Ovary (tissue), 10 donors: ENCODE measurements at places on chromosomes 5 and 9. TPM values are rescaled to one million over a fixed set of nuclear protein-coding genes. Genes with fewer than 3 reads are reported as not detected.

PAEP gene
- 0.57 TPM for polyA plus RNA-seq

SHB gene
- polyA plus RNA-seq: 3.5 TPM

ABLIM3 gene
- polyA plus RNA-seq: 26.4 TPM

PDE6A gene
- polyA plus RNA-seq: 0.25 TPM

NR6A1 gene
- polyA plus RNA-seq: 1.5 TPM

POLR3G gene
- polyA plus RNA-seq: 1.8 TPM

SPAAR gene
- 2.3 TPM for polyA plus RNA-seq

SLC46A2 gene
- polyA plus RNA-seq: 1.2 TPM

SEMA6A gene
- 26.3 TPM for polyA plus RNA-seq

TLE1 gene
- polyA plus RNA-seq: 28.8 TPM

CSNK1A1 gene
- polyA plus RNA-seq: 64.1 TPM

DPYSL3 gene
- 606 TPM for polyA plus RNA-seq

PFN3 gene
- not detected for polyA plus RNA-seq

LRRC19 gene
- not detected for polyA plus RNA-seq

TPRN gene
- polyA plus RNA-seq: 8.6 TPM

PCA3 gene
- not detected for polyA plus RNA-seq

CHSY3 gene
- polyA plus RNA-seq: 5.5 TPM

SPATA31D4 gene
- polyA plus RNA-seq: not detected

SPINK6 gene
- polyA plus RNA-seq: not detected

SMIM33 gene
- polyA plus RNA-seq: not detected

BSPRY gene
- 0.11 TPM for polyA plus RNA-seq

SGCD gene
- polyA plus RNA-seq: 14.8 TPM

HSPB3 gene
- polyA plus RNA-seq: 3.8 TPM

OSMR gene
- polyA plus RNA-seq: 47.9 TPM

IL31RA gene
- 0.42 TPM for polyA plus RNA-seq

PCDHA12 gene
- polyA plus RNA-seq: 0.20 TPM

WWC1 gene
- 1.5 TPM for polyA plus RNA-seq

SLIT3 gene
- 10.3 TPM for polyA plus RNA-seq

TPM2 gene
- 526 TPM for polyA plus RNA-seq

POU5F2 gene
- polyA plus RNA-seq: 0.23 TPM

PLPPR1 gene
- polyA plus RNA-seq: not detected

BHMT2 gene
- 18.4 TPM for polyA plus RNA-seq

GMCL2 gene
- not detected for polyA plus RNA-seq

ADRB2 gene
- 2.0 TPM for polyA plus RNA-seq

SNX24 gene
- polyA plus RNA-seq: 13.2 TPM

ARHGEF28 gene
- 34.0 TPM for polyA plus RNA-seq

TNIP1 gene
- 57.6 TPM for polyA plus RNA-seq

CSF1R gene
- polyA plus RNA-seq: 8.1 TPM

PPP3R2 gene
- polyA plus RNA-seq: not detected

TEX53 gene
- polyA plus RNA-seq: not detected

LMX1B gene
- polyA plus RNA-seq: 0.08 TPM

PDLIM4 gene
- polyA plus RNA-seq: 3.4 TPM

MEGF9 gene
- polyA plus RNA-seq: 27.3 TPM

GGTA1 gene
- polyA plus RNA-seq: 3.7 TPM

SIL1 gene
- polyA plus RNA-seq: 93.0 TPM

SLC34A1 gene
- not detected for polyA plus RNA-seq
